ENCODE measurements at places on chromosomes 6 and 20.
A peak's percentile ranks its signal among the peaks of the same experiment; 100 is the strongest.

DNA sequence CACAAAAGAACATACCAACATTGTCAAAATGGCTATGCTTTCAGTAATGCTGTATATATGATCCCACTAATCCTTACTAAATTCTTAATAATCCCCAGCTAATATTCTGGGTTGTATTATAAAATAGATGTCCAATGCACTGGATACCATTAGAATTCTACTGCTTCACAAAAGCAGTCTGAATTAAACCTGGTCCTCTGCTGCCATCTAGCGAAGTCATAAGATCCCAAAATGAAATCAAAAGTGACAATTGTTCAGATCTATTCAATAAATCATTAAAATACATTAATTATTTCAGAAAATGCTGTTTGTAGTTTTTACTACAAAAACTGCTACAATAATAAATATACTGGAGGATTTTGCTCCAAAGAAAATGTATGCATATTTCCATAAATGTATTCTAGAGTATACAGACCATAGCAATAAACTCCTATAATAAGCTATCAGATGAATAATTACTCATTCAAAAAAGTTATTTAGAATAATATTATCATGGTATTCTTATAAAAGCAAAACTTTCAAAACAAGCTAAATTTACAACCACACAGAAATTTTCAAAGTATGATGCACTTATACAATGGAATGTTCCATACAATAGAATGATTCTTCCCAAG lies 92.6 kb downstream of the RNGTT start:
- H3K27me3 ChIP-seq: no peaks in the 10 kb centered on the region
- peaks cover 6% of the 10 kb centered on the region for H3K4me1 ChIP-seq
- H3K4me3 ChIP-seq: no peak overlapping the region
- H3K36me3 ChIP-seq: no peaks in the 10 kb centered on the region
- no peak overlapping the region for H3K27ac ChIP-seq

DNA sequence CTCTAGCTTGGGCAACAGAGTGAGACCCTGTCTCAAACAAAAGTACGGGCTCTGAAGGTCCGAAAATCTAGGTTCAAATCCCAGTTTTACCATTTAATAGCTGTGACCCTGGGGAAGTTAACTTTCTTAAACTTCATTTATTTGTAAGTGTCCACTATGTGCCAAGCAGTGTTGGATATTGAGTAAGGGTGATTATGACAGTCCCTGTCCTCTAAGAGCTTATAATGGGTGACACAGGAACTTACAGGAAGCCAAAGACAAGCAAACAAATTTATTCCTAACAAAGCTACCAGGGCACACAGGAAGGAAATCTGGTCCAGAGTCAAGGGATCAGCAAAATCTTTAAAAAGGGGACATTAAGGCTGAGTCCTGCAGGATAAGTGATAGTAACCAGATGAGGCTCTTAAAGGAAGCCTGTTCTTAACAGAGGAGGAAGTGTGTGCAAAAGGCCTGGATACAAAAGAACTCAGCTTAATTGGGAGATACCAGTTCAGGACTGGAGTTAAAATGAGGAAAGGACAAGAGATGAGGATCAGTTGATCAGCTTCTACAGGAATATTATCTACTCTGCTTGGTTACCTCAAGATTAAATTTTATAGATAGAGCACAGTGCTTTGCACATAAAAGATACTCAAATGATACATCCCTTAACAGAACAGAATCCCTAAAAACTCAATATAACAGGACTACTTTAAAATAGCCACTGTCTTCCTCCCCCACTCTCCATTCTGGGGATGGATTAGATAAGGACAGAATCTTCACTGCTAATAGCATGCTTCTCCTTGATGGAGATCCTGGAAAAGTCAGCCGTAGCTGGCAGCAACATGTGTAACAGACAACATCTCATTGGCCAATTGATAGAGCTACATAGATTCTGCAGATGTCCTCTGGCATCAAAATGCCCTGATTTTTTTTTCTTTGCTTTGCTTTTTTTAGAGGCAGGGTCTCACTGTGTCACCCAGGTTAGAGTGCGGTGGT lies 6.1 kb downstream of the SNX3 start:
- H3K4me1 ChIP-seq: peaks cover 48% of the 10 kb centered on the region
- H3K27ac ChIP-seq: no peak overlapping the region
- no peak overlapping the region for H3K4me3 ChIP-seq
- no peaks in the 10 kb centered on the region for H3K36me3 ChIP-seq
- H3K27me3 ChIP-seq: no peaks in the 10 kb centered on the region

DNA sequence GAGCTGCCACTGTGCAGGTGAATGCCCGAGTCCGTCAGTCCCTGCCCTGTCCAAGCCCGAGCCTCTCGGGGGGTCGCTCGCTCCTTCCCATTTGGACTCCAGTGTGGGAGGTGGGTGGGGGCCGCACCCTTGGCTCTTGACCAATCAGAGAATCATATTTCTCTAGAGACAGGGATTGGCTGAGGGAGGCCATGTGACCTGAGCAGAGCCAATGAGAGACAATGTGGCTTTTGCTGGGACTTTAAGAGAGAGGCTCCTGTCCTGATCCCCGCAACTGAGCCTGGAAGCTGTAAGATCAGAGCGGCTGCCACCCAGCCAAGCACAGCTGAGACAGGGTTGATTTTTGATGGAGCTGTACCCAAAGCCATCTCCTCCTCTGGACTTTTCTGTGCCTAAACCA lies 199.3 kb downstream of the TFAP2C start:
- H3K27ac ChIP-seq: no peak overlapping the region
- peaks cover 21% of the 10 kb centered on the region for H3K27me3 ChIP-seq
- no peaks in the 10 kb centered on the region for H3K4me1 ChIP-seq
- no peak for DNase-seq

DNA sequence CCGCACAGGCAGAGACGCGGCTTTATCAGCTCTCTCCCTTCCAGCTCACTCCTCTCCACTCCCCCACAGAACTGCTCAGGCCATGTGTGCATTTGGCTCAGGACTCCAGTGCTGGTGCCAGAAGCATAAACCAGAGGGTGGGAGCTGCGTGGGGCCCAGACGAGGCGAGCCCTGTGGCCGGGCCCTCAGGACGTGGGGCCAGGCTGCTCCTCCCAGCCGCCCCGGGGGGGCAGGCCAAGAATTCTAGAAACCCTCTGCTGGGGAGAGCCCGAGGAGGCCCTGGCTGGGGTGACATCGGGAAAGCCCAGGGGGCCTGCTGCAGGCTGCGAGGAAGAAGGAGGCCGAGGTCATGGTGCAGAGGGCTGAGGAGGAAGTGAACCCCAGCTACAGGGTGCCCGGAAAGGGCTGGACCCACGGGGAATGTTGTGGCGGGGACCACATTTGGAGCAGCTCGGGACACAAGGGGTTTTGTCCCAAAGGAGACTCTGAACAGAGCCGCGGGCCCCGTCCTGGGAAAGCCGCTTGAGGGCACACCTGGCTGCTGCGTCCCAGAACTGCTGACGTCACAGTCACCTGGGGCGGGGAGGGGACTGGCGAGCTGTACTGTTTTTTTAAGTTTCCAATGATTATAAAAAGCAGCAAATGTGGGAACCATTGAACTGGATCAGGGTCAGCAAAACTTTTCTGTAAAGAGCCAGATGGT lies 107.1 kb downstream of the BANF2 start:
- H3K4me1 ChIP-seq: peaks cover 8% of the 10 kb centered on the region
- H3K27ac ChIP-seq: peak overlapping the region; percentile 19
- DNase-seq: peak; percentile 56
- H3K36me3 ChIP-seq: no peaks in the 10 kb centered on the region
- H3K4me3 ChIP-seq: no peak overlapping the region

GRCh38 chr20:4633379-4633778 lies 88.3 kb upstream of the PRND start:
- no peak overlapping the region for H3K4me3 ChIP-seq
- H3K4me1 ChIP-seq: no peaks in the 10 kb centered on the region
- no peaks in the 10 kb centered on the region for H3K36me3 ChIP-seq
- H3K27me3 ChIP-seq: no peaks in the 10 kb centered on the region
- no peak overlapping the region for H3K27ac ChIP-seq
- no peak for DNase-seq

- no peak overlapping the region for H3K27ac ChIP-seq
- H3K36me3 ChIP-seq: no peaks in the 10 kb centered on the region
- no peak for DNase-seq
- no peaks in the 10 kb centered on the region for H3K27me3 ChIP-seq
- no peaks in the 10 kb centered on the region for H3K4me1 ChIP-seq
Measured at GRCh38 chr6:79670789-79671188, 39.7 kb downstream of the SH3BGRL2 start.

Data from adrenal gland (tissue), 19 donors.